ENCODE measurements at places on chromosomes 12 and 14.
A peak's percentile ranks its signal among the peaks of the same experiment; 100 is the strongest.

DNA sequence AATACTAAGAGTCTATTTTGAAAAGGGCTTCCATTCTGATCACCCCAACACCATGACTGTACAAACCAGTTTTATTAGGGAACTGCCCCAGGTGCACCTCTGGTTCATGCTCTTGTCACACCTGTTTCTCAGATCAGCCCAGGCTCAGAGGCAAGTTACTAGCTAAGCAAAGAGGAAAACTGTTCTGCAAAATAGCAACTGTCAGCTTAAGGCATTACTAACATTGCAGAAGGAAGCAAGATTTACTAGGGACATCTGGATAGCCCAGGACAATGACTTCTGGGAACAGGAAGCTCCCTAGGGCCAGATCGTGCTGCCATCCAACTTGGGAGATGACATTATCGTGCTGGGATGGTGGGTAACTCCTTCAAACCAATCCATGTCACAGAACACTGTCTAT is 30.1 kb downstream of the ANAPC7 start:
- DNase-seq: no peak

DNA sequence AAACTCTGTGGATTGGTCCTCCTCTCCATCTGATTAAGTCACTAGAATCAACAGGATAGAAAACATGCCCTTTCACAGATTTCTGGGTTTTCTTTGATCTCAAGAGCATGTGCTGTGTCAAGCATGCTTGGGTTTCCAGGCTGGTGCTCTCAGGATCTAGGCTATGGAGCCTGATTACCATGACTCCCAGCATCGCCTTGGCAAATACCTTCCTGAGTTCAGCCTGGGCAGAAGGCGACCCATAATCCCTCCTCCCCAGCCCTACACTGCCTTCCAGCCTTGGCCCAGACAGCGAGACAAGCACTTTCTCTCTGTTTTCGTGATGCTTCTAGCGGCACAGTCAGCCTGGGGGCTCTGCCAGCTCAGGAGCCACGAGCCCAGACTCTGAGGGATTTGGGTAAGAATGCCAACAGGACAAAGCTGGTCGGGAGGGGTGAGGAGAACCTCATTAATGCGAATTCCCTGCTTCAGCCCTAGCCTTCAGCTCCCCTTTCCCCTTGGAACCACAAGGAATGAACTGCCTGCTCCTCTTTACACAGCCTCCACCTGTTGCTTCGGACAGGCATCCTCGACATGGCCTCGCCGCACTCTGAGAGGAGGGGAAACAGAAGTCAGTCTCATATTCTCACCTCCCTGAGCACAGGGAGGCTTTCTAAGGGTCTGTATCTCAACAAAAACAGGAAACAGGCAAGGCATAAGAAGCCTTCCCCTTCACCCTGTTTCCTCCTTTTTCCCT is 227.1 kb downstream of the MSRB3 start:
- DNase-seq: no peak

DNA sequence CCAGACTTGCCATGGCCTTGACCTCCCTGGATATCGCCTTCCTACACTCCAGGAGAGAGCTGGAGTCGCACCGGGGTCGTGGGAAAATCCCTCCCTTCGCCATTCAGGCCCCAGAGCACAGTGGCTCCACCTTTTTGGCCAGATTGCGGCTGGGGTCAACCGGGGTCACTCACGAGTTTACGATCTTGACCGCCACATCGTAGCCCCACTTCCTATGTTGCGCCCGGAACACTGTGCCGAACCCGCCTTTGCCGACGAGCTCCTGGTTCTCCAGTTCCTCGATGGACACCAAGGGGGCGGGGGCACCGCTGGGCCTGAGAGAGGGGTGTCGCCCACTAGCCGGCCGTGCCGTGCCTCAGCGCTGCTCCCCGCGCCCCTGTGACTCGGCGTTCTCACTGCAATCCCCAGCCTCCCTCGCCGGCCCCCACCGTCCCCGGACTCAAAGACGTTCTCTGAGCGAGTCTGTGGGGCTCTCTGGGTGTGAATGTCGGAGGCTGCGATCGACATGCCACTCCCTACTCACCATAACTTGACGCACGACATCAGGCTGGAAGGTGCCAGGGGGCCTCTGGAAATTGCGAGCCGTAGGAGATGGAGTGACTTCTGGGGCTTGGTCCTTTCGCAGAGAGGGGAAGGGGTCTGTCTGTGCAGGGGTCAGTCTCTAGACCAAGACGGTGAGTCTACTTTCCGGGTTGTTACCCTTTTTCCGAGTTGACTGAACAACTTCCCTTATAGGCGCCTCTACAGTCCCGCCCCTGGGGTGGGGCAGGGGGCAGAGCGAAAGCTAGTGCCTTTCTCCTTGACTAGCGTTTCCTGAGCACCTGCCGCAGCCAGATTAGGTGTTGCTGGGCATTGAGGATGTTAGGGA is at the start of gene RIPK3:
Gene RIPK3, minus strand, starts transcription at position 708 of the 868 bp plus-strand sequence. Its CDS starts 165 bp downstream, at position 543.
- DNase-seq: no peak

DNA sequence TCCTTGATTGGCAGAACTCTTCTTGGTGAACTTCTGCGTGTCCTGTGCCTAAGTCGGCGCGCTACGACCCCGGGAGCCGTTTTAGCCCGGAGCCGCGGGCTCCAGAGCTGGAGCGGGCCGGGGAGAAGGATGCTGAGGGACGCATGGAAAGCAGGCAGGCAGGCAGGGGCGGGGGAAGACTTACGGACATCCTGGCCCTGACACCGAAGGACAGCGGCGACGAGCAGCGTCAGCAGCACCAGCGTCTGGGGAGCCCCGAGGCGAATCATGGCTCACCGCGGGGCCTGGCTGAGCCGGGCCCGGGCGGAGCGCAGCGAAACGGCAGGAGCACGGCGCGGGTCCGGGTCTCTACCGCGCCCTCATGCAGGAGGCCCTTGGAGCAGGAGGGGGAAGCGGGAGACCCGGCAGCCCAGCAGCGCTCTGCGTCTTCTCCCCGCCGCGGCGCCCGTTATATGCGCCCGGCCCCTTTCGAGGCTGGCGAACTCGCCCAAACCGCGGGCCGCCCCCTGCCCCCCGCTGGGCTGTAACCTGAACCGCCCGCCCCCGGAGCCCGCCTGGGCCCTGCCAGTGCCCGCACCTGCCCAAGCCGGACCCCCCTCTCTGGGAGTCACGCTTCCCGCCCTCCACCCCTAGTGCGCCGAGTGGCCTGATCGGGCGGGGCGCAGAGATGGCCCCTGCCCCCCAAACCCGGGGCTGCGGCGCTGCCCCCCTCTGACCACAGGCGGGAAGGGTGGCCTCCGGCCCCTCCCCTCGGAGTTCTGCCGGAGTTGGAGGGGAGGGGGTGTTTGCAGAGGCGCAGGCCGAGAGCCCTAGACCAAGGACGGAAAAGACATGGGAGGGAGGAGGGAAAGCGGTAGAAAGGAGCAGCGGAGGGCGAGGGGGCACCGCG is at the start of gene COL2A1:
Gene COL2A1, minus strand, starts transcription at position 424 of the 889 bp plus-strand sequence. Its CDS starts 155 bp downstream, at position 269.
- DNase-seq: no peak

- no peak for DNase-seq
Measured at GRCh38 chr14:64838656-64839055, 41.1 kb downstream of the SPTB start.

GRCh38 chr12:85509081-85509856 is 229.2 kb downstream of the ALX1 start:
- DNase-seq: no peak

GRCh38 chr14:29321646-29322045 is 555.1 kb downstream of the FOXG1 start:
- peak; percentile 39 for DNase-seq

GRCh38 chr12:132454193-132454932 is 35.6 kb upstream of the FBRSL1 start:
- no peak for DNase-seq

DNA sequence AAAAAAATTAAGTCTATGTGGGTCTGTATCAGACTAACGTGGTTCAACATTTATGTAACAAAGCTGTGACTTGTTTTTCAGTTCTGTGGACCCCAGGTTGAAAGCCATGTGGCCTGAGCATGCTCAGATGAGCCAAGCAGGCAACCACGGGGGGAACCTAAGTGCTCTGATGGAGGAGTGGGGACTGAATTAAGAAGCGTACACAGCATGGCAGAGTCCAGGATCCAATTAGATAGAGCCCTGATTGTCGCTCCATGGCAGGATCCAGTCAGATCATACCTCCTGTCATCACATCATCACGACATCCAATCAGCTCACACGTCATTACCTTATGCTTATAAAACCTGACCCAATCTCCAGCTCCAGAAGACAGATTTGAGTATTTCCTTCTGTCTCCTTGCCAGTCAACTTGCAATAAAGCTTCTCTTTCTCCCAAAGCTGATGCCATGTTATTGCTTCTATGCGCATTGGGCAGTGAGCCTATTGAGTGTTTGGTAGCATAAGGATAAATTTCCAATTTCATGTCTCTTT is 1013.1 kb upstream of the TMEM132C start:
- no peak for DNase-seq

DNA sequence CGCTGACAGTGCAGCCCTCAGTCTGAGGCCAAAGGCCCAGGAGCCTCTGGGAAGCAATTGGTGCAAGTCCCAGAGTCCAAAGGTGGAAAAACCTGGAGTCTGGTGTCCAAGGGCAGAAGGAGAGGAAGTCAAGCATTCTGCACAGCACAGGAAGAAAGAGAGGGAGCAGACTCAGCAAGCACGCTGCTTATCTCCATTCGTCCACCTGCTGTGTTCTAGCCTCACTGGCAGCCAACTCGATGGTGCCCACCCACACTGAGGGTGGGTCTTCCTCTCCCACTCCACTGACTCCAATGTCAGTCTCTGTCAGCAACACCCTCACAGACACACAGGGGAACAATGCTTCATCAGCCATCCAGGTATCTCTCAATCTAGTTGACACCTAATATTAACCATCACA is 38.8 kb downstream of the HELB start:
- DNase-seq: no peak

GRCh38 chr14:90398315-90398839 is 1.5 kb downstream of the CALM1 start:
- DNase-seq: no peak

- DNase-seq: no peak
Measured at GRCh38 chr14:81519200-81520011, 14.2 kb downstream of the SEL1L start.

DNA sequence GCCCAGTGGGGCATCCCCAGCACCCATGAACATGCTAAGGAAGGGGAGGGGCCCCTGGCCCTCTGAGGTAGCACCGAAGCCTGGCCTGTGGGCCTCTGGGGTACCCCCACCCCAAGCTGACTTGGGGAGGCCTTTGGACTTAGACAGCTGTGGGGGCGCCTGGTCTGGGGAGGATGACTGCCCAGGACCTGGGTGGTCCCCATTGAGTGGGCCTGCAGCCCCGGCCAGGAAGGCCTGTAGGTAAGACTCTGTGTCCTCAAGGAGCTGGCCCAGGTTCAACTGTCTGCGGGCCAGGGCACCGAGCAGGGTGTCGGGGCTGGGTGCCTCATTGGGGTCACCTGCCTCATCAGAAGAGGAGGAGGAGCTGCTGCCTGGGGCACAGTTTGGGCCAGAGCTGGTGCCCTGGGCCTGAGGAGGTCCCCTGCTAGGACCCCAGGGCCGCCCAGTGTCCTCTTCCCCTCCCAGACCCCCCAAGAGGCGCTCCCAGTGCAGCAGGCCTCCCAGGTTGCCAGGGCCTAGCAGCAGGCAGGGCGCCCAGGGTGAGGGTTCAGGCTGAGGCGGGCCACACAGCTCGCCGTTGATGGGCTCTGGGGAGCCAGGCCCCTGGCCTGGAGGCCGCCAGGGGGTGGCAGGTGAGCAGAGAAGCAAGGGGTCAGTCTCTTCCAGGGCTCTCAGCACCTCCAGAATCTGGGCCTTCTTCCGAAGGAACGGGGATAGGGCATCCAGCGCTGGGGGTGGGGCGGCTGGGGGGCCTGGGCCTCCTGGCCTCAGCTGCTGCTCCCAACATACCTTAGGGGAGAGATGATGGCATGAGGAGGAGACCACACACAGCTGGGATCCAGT is 31.4 kb downstream of the NCKAP5L start:
- no peak for DNase-seq

DNA sequence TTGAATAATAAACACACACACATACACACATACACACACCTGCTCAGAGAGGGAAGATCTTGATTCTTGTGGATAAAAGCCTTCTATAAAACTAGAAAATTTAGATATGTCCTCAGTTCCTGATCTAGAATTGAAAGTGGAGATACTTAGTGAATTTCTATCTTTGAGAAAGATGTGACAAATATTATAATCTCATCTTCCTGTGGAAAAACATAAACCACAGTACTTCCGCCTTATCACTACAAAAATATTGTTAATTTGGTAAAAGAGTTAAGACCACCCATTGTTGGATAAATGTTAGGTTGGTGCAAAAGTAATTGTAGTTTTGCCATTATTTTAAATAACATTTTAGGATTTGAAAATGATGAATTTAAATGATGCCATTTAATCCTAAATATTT is at the start of gene KLRK1:
Gene KLRK1, minus strand, starts transcription at position 138 of the 400 bp plus-strand sequence. CDS start 1,231 bp downstream, outside the sequence.
- DNase-seq: no peak

GRCh38 chr14:65496178-65496993 is 83.9 kb downstream of the FUT8 start:
- DNase-seq: no peak

DNA sequence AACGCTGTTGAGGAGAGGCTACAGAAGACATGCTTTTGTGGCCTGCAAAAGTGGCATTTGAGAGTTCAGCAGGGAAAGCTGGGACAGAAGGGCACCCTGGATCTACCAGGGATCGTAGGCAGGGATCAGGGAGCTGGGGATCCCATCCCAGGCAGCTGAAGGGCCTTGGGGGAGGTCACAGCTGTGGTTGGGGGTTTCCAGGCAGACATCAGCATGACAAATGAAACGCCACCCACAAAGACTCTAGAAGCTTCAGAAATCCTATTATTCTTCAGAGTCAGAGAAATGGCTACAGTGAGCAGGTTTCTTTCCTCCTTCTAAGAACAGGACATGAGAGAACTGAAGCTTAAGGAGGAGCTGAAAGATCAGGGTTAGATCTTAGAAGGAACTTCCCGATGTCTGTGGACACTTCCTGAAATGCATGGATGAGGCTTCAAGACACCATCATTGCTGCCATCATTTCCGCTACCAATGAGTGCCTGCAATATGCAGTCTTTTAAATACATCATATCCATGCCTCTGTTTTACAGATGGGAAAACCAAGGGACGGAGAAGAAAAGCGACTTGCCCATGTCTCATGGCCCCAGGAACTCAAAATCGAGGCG is 104.3 kb downstream of the RBM19 start:
- DNase-seq: no peak

DNA sequence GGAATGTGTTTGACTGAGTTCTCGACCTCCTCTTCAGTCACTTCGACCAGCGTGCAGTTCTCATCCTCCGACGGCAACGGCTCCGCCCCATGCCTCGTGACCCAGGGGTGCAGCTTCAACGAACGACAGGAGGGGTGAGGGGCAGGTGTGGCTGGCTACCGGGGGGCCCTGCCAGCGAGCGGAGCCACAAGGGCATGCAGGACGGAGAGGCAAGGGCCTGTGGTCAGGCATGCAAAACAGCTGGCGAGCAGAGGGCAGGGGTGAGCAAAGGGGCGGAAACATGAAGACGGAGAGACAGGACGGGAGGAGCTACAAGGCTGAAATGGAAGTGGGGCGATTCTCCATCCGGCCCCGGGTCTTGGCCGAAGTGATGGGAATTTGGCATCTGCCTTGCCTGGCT is 38.7 kb downstream of the P2RX4 start:
- no peak for DNase-seq

GRCh38 chr12:95191060-95191696 is 26.1 kb downstream of the FGD6 start:
- DNase-seq: no peak

GRCh38 chr12:89994911-89995310 is 286.3 kb upstream of the ATP2B1 start:
- DNase-seq: no peak

GRCh38 chr14:90996967-90997366 is 63.5 kb downstream of the RPS6KA5 start:
- no peak for DNase-seq

GRCh38 chr14:24576182-24576581 is at the start of gene CTSG:
TSS of gene CTSG (minus strand) at chr14:24576250. CDS start at chr14:24576223, 27 bp downstream.
- no peak for DNase-seq

Data from T1000 (cell line).